Activated T-cell treated with anti-CD3 and anti-CD28 coated beads for 24 hours (primary cell): ENCODE measurements at places on chromosomes 12 and 14.

GRCh38 chr14:105500036-105500725 is 9.1 kb downstream of the TEDC1 start:
- no peak for DNase-seq

DNA sequence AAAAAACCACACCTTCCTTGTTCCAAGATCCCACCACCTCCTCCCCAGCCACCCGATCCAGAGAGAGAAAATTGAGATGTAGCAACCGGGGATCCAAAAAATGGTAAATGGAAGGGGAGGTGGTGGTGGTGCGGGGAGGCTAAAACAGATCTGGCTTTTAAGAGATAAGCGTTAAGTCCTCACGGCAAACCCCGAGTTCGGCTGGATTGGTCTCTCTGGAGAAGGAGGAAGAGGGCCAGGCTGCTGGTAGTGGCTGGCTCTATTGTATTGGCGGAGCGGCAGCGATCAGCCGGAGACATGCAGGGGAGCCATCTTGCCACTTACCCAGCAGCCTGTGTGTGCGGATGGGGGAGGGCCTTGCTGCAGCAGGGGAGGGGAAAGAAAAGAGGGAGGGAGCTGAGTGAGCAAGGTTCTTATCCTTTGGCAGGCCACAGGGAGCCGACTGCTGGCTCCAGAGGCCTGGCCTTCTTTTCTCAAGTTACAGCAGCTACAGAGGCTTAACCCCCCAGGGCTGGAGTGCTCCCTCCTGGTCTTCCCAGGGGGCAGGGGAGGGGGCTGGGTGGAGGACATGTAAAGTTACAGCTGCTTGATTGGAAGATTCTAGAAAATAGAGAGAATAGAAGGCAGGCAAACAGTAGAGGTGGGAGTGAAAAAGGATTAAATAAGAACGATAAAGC is 14.1 kb upstream of the CDH24 start:
- peak; percentile 74 for DNase-seq

- no peak for DNase-seq
Observed at GRCh38 chr14:79332504-79333197, 878.7 kb downstream of the DIO2 start.

DNA sequence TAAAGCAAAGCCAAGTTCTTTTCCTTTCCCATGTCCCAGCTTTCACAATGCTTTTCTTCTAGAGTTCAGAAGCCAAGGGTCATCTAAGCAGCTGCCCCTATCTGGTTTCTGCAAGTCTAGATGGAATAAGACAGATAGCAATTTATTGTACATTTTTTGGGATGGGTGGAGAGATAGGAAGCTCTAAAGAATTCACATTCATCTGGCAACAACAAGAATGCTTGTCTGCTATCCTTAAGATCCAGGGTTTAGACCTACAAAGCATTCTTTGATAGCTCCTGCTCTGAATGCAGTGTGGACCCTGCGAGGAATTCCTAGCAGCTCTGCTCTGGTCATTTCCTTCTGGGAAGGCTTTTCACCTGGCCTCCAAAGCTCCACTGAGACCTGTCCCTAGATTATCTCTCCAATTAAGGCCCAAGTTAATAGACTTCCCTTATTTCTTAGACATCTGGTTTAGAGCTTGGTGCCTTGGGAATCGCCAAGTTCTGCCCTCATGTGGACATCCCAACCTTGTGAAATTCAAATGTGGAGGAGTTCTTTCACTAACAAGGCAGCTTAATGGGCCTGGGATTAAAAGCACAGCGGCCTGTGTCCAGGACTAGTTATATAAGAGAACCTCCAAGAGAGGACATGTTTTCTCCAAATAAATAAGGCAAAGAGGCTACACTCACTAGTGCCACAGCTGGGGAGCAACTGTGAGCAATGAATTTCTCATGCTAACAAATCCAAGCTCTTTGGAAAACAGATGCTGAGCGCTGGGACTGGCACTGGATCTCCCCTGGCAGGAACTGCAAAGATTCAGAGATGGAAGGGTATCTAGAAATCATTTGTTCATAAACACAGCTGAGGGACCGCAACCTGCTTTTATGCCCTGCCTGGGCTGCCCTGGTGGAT is 384.5 kb upstream of the DDHD1 start:
- no peak for DNase-seq

DNA sequence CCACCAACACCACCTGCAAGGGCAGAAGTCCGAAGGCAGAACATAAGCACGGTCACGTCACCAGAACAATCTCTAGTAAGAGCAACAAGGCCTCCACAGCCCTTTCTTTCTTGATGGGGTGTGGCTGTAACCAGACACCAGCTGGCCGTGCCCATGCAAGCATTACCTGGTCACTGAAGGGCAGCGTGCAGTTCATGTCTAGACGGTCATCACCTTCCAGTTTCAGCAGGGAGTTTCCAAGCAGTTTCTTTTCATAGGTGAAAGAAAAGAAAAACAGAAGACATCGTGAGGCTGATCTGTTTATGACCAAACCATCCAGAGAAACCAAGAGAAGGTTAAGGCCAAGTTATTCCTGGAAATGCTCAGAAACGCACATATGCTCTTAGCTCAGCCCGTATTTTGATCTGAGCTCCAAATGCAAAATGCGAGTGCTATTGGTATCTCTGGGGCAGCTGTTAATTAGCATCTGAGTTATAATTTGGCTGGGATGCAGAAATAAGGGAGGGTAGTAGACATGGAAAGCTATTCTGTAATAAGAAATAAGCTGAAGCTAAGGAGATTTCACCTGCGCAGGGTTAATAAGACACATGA is 42.5 kb downstream of the PRKAB1 start:
- no peak for DNase-seq

DNA sequence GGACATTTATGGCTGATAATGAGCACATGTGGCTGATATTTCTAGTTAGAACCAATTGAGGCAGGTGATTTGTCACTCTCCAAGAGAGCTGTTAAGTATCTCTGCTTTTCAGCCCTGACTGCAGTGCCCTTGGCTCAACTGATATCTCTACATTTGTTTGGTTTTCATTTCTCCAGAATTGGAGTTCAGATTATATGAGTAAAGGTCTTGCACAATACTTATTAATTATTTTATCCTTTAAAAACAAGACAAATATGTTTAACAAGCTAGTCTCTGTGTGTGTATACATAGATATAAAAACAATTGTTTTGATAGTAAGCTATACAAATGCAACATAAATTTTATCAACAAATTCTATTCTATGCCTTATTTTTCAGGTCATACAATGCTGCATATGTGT is 105.2 kb downstream of the BRMS1L start:
- no peak for DNase-seq

GRCh38 chr12:127260531-127260930 is 1006.4 kb upstream of the TMEM132C start:
- DNase-seq: no peak

GRCh38 chr14:93115821-93116675 is at the start of gene ITPK1:
Gene ITPK1 (minus strand): TSS chr14:93115925. CDS start chr14:93115163, 762 bp downstream.
- DNase-seq: peak; percentile 33

DNA sequence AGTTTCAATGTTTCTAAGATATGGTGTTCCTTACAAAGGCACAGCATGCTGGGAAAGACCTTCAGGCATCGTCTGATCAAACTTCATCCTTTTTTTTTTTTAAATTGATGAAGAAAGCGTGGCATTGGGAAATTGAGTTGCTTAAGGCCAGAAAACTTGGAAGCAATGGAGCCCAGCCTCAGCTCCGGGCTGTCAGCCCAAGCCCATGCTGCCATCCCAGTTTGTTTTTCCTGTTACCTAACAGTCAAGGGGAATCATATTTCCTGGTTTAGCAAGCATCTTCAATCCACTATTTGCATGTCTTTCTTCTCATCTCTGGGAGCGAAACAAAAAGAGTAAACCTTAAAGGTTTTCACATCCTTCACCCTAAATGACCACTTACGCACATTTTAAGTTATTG is 200.2 kb downstream of the CHST11 start:
- DNase-seq: no peak

DNA sequence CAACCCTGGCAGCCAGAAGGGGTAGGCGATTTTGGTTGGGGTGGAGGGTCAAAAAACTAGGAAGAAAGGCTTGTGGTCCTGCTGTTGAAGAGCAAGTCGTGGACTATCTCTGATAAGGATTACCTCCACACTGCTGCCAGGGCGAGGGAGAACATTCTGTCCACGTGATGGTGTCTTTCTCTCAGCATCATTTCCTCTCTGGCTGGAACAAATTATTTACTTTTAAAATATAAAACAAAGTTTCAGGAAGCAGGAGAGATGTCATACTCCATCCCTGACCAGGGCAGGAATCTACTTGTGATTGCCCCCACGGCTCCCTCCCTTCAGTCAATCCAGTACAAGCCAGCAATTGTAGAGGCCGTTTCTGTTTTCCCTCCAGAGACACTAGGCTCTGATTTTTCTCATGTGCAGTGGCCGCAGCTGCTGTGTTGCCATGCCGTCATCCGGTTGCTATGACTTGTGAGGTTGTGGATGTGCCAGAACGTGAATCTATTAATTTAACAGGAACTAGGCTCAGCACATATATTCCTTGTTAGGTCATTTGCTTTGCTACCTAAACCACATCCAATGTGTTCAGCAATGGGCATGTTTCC is 61.5 kb upstream of the PTGR2 start:
- no peak for DNase-seq
